ENCODE measurements at places on chromosomes 1 and 21.

- no peak for DNase-seq
Measured at GRCh38 chr1:246784621-246785493, 60.6 kb downstream of the SCCPDH start.

GRCh38 chr1:113396102-113396501 is 5.8 kb downstream of the MAGI3 start:
- no peak for DNase-seq

DNA sequence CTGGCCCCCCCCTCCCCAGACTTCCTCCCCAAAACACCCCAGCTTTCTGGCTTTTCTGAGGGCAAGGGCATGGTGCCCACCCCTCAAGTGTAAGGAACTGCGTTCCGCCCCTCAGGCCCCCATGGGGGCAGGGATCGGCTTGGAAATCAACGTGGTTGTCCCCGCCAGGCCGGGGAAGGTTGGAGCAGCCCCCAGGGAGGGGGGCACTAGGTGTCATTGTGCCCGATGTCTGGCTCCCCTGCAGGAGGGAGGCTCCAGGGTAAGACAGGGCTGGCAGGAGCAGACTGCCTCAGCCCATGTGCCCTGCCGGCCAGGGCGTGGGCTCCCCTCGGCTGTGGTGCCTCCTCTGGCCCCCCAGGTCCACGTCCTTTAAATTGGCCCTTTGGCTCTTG is 7.4 kb upstream of the TFAP2E start:
- DNase-seq: no peak

GRCh38 chr1:24389231-24389678 is 24.3 kb downstream of the STPG1 start:
- no peak for DNase-seq

DNA sequence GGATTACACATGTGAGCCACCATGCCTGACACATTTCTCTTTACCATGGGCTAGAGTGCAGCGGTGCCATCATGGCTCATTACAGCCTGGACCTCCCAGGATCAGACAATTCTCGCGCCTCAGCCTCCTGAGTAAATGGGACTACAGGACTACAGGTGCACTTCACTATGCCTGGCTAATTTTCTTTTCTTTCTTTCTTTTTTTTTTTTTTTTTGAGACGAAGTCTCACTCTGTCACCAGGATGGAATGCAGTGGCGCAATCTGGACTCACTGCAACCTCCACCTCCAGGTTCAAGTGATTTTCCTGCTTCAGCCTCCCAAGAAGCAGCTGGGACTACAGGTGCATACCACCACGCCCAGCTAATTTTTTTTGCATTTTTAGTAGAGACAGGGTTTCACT is 14.8 kb upstream of the KIF1B start:
- no peak for DNase-seq

DNA sequence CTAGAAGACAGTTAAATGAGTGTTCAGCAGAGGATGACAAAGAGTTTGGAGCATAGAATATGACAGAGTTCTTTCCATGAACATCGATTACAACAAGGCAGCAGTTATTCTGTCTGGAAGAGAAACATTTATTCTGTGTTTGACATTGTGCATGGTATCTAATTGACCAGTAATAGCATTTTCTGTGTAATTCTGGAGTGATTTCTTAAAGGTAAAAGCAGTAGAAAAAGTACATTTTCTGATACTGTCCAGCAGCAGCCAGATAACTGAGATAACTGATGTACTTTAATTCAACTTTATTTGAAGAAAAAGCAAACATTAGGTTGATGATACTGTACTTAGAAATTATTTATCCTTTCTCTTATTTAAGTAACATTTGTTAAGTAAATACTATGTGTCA is 497.1 kb downstream of the AGBL4 start:
- no peak for DNase-seq

- no peak for DNase-seq
Measured at GRCh38 chr21:37374027-37374426, 7.5 kb downstream of the DYRK1A start.

DNA sequence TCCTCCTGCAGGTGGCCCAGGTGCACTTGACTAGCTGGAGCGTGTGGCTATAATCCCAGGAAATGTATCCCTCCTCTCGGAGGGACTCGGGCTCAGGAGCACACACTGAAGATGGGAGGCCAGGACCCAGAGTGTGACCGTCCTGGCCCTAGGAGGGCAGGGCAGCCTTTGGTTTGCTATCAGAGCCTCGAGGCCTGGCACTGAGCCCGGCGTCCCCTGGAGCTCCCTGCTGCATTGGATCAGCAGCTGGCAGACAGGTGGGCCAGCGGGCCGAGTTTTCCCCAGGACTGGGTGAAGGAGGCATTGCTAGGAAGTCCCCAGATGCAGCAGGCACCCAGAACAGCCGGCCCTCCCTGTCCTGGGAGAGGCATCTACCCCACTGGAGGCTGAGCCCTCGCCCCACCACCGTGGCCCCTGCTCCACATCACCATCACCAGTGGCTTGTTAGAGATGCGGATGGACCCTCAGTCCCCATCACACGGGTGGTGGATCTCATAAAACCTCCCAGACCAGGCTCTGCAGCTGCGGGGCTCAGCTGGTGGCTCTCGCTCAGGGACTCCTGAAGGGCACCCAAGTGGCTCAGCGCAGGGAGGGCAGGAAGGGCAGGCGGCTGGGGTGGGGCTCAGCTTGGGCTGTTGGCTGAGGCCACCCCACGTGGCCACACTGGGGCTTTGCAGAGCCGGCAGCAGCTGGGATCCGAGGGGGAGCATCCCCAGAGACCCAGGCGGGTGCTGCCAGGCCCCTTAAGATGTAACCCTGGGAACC is 32.7 kb upstream of the POFUT2 start:
- no peak for DNase-seq

DNA sequence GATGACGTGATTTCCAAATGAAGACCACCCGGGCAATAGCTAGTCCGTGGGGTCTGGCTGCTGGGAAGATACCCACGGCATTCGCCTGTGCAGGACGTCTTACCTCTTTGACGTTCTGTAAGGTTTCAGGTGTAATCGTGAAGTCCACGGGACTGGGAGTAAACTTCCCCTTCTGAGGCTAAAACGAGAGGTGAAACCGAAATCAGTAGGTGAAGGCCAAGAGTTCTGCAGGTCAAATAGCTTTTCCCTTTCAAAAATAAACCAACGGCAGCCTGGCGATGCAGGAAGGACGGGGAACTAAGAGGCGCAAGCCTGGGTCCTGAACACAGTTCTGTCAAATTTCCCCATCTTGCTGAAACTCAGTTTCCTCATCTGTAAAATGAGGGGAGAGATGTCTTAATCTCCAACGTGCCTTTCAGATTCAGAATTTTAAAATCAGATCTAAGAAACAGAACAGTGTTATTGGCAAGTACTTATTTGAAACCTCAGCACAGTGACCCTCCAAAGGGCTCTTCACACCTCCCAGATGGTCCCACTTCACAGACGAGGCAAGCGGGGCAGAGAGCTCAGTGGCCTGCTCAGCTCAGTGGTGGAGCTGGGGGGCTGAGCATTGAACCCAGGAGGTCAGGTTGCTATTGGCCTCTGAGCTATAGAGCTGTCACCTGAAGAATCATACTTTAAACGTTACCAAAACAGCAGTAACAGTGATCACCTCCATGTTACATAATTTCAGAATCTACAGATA is 34.7 kb downstream of the VPS26C start:
- no peak for DNase-seq

DNA sequence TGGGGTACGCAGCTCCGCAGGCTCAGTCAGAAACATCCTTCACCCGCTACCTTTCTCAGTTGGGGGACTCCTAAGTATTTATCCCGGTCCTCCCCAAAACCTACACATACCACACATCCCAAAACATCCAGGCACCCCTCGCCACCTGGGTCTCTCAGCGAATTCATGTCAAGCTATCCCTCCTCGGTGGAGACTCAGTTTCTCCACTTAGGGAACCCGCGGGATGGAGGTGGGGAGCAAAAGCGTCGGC is 1.3 kb upstream of the ZBTB7B start:
- no peak for DNase-seq

DNA sequence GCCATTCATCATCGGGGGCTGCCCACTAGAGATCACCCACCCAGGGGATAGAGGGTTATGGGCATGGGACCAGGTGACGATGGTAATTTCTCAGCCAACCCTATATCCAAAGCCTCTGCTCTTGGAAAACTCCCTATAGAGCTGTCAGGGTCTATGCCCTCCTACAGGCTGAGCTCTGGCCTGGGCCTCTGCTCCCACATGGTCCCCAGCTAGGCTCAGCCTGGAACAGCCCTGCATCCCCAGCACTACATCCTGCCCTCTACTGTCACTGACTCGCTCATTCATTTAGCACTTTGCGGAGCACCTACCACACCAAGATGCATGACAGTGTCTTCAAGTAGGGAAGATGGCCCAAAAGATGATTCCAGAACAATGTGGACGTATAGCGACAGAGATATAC is 45.0 kb upstream of the EPS8L3 start:
- DNase-seq: no peak

DNA sequence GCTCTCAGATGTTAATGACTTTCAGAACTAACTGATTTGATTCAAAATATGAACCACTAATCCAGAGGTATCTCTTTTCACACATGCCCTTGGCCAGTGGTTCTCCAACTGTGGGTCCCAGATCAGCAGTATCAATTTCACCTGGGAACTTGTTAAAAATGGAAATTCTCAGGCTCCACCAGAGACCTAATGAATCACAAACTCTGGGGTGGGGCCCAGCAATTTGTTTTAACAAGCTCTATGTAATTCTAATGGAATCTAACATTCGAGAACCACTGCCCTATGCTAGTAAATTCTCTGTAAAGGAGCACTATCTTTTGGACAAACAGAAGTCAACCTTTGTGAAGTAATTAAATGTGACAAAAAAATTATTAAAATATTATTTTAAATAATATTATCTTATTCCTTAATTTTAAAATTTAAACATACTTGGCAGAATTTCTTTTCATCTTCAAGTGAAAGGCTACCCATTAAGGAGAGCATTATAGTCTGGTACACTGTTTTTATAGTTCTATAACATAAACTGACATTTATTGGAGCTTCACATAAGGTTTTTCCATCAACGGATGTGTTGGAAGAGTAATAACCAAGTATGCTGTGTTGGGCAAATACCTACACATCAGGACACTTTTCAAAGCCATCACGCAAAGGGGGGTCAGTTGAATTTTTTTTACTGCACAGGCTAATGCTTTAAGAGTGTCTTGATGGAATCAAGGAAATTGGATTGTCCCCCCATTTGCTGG is 130.4 kb downstream of the LHX4 start:
- no peak for DNase-seq

- no peak for DNase-seq
Measured at GRCh38 chr1:215023155-215023832, 59.2 kb upstream of the KCNK2 start.

GRCh38 chr1:94009304-94009703 is 100.1 kb upstream of the GCLM start:
- no peak for DNase-seq

DNA sequence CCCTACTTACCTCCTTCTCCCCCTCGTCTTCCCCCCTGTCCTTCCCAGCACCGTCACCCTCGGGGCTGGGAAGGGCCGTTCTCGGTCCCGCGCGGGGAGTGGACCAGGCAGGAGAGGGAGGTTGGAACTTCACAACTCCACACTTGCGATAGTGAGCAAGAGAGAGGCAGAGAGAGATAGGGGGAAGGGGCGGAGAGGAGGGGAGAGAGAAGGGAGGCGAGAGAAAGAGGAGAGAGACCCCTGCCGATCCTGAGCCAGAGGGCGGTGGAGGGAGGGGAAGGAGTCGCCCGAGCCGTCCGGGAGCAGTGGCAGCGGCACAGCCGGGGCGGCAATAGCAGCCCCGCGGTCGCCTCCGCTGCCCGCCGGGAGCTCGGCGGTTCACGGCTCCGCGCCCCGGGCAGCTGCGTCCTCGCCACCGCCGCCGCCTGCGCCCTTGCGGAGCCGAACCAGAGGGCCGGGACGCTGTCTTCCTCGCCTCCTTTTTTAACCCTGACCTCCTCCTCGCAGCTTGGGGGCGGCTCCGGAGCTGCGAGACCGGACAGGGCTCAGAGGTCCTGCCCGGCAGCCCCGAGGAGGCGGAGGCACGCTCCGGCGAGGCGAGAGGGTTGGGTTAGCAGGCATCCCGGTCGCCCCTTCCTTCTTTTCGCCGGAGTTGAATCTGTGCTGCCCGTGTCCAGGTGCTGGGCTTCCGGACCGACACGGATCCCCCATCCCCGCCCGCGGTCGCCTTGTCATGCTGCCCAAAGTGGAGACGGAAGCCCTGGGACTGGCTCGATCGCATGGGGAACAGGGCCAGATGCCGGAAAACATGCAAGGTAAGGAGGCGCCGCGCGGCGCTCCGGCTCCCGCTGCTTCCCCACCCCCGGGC is 11.7 kb downstream of the NR5A2 start:
- no peak for DNase-seq

GRCh38 chr1:2256435-2257244 is 28.5 kb downstream of the SKI start:
- no peak for DNase-seq

DNA sequence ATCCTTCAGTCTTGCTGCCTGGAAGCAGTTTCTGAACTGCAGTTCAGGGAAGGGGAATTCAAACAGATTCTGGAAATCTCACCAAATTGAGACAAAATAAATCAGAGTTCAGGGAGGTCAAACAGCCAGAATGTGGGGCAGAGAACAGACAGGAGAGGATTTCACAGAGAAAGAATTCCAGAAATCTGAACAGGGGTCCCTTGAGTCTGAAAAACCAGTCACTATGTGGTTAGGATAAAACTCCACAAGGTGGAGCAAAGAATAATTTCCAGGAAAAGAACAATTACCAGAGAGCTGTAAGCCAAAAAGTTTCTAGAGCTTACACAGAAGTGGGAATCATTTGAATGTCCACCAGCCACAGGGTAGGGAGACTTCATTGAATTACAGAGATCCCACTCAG is 84.7 kb downstream of the URB2 start:
- no peak for DNase-seq

- no peak for DNase-seq
Measured at GRCh38 chr1:103457886-103458455, 67.5 kb upstream of the RNPC3 start.
